ENCODE measurements at places on chromosomes 11 and 22.
A peak's percentile ranks its signal among the peaks of the same experiment; 100 is the strongest.

- DNase-seq: no peak
These were observed 17.1 kb downstream of the MPEG1 start for GRCh38 chr11:59195586-59195985.

DNA sequence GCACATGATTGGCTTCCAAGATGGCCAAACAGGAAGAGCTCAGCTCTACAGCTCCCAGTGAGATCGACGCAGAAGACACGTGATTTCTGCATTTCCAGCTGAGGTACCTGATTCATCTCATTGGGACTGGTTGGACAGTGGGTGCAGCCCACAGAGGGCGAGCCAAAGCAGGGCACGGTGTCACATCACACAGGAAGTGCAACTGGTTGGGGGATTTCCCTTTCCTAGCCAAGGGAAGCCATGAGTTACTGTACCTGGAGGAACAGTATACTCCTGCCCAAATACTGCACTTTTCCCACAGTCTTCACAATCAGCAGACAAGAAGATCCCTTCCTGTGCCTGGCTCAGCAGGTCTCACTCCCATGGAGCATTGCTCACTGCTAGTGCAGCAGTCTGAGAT is 131.2 kb downstream of the DLG2 start:
- DNase-seq: no peak

- no peak for DNase-seq
These were observed 451.9 kb downstream of the ETS1 start for GRCh38 chr11:128135451-128135850.

DNA sequence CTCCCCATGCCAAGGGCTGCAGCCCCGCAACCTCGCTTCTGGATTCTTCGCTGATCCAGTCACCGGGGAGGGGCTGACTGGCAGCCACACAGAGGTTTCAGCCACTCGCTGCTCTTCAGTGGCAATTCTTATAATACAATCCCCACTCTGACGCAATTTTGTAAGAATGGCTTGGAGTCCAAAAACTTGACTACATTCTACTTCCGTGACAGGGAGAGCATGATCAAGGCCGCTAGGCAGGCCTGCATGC is 14.9 kb downstream of the PPM1F start:
- no peak for DNase-seq

- DNase-seq: no peak
These were observed 1.2 kb upstream of the CXCR5 start for GRCh38 chr11:118882491-118882890.

- DNase-seq: no peak
These were observed 1176.4 kb downstream of the BRD1 start for GRCh38 chr22:48651036-48651890.

- no peak for DNase-seq
These were observed 14.7 kb downstream of the MPEG1 start for GRCh38 chr11:59197991-59198390.

GRCh38 chr11:8962841-8963240 is 1.4 kb downstream of the TMEM9B start:
- DNase-seq: no peak

GRCh38 chr11:129894278-129895125 is 876 bp downstream of the NFRKB start:
- DNase-seq: peak; percentile 1

DNA sequence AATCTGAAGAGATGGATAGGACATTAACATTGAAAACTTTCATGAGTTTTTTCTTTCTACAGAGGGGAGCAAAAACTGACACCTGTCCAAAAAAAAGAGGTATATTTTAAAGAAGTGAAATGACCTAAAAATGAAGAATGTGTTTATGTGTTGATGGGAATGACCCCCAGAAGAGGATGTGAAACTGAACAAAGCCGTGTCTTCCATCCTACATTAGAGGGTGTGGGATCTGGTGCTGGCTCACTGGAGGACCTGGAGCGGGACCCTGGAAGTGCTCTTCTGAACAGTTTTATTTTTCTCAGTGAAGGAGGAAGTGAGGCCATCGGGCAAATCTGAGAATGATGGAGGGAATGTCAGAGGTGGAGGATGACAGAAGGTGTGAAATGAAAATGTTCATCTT is 470.1 kb downstream of the NTM start:
- no peak for DNase-seq

DNA sequence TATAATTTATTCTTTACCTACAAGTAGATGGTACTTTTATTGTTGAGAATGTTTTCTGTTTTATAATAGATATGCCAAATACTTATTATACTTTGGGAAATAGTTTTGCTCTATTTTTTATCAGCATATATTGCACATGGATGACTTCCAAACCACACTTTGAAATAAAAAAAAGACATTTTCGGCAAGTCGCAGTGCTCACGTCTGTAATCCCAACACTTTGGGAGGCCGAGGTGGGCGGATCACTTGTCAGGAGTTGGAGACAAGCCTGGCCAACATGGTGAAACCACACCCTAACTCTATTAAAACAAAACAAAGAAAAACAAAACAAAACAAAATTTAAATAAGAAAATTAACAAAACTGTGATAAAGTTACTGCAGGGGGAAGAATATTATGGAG is 983.9 kb upstream of the CNTN5 start:
- DNase-seq: no peak

- no peak for DNase-seq
These were observed 45.8 kb downstream of the ELFN2 start for GRCh38 chr22:37381489-37381888.

DNA sequence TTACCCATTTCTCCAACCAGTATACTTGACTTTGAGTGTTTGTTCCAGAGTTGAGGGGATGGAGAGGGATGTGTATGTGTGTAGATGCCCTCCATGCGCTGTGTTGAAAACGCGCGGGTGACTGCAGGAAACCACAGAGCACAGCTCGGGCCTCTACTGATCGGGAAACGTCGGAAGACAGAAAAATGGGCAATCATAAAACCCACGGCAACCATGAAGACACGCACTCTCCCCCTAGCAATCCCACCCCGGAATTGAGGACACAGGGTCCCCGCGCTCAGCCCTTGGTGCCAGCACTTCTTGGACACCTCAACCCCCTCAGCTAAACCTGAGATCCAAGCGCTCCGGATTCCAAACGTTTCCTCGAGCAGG is 251 bp upstream of the UQCC3 start:
- no peak for DNase-seq

DNA sequence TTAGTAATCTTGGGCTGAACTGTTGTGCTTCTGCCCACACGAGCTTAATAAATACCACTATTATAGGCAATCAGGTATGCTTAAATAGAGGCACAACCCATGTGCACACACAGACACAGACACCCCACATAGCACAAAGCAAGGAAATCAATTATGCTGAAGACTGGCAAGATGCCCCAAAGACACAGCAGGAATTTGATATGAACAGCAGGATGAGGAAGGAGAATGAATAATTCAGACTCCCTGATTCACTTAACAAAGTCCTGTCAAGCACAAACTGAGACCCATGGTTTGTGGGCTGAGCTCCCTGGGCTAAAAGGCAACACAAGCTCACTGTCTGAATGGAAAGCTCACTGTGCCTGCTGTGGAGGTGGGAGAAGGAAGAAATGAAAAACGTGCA is 42.5 kb downstream of the RBFOX2 start:
- no peak for DNase-seq

GRCh38 chr11:102187416-102188151 is 77.3 kb downstream of the YAP1 start:
- DNase-seq: no peak

DNA sequence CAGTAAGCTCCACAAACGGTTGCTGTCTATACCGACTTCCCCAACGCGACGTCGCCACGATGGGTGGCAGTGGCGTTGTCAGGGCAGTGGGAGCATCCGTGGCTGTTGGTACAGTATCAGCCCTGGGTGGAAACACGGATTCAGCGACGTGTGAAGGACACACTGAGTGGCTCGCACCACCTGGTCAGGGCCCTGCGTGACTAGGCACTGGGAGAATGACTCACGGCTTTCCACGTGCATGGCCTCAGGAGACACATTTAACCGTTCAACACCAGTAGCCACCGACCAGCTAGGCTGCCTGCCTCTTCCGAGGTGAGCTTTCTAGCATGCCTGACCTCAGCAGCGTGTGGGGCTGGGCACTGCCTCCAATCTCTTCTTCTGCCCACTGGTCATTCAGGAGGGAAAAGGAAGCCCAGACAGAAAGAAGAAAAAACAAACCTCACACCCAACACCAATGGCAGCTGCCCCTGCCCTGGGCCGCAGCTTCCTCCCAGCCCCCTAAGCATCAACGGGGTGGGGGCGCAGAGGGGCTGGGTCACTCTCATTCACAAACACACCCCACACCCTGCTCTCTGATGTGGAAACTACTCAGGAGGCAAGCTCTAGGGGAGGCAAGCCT is 59.0 kb downstream of the MYH9 start:
- no peak for DNase-seq

DNA sequence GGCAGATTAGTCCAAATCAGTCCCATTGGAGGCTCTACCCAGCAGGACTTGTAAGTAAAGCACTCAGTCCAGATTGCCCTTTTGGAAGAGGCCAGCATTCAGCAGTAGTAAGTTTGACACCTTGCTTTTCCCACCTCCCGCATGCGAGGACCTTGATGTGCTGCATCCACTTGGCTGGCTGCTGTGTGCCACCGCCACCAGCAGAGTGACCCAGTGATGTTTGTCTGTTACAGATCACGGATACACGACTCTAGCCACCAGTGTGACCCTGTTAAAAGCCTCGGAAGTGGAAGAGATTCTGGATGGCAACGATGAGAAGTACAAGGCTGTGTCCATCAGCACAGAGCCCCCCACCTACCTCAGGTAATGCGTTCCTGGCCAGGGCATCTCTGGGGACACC is 6.6 kb downstream of the SMARCB1 start:
- no peak for DNase-seq

GRCh38 chr22:21719024-21719423 is 16.6 kb downstream of the YPEL1 start:
- no peak for DNase-seq

DNA sequence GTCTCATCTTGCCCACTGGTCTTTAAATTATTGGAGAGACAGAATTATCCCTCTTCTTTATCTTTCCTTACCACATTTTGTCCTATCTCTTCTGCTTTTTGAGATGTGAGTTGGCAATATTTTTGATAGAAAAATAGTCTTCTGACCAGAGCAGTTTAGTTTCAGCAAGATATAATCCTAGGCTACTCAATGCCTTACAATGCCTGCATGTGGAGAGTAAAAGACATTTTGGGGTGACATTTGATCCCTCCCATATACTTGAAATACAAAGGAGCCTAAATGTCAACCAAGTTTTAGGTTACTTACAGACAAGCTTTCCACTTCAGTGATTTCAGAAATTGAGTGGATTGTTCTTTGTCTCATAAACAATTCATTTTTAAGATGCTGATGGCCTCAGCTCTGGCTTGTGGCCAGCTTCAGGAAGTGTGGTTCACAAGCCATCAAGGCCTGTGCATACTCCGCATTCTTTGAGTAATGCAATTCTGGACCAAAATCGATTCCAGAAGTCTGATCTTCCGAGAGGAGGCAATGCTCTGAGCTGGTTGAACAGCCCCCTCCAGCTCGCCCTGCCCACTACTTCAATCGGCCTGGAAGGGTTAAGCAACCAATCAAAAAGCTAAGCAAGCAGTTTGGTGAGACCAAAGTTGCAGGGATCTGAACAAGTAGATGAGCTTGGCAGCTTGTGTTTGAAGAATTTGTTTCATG is 274.4 kb downstream of the BLID start:
- DNase-seq: no peak

DNA sequence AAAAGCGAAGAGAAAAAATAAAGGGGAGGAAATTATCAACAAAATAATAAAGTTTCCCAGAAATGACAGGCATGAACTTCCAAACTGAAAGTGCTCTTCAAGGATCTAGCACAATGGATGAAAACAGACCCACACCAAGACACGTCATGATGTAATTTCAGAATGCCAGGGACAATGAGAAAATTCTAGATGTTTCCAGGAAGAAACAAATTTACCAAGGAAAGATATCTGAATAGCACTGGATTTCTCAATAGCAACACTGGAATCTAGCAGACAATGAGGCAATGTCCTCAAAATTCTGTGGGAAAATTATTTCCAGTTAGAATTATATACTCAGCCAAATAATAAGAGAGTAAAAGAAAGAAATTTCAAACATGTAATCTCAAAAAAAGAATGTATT is 46.0 kb downstream of the DENND5A start:
- DNase-seq: no peak

DNA sequence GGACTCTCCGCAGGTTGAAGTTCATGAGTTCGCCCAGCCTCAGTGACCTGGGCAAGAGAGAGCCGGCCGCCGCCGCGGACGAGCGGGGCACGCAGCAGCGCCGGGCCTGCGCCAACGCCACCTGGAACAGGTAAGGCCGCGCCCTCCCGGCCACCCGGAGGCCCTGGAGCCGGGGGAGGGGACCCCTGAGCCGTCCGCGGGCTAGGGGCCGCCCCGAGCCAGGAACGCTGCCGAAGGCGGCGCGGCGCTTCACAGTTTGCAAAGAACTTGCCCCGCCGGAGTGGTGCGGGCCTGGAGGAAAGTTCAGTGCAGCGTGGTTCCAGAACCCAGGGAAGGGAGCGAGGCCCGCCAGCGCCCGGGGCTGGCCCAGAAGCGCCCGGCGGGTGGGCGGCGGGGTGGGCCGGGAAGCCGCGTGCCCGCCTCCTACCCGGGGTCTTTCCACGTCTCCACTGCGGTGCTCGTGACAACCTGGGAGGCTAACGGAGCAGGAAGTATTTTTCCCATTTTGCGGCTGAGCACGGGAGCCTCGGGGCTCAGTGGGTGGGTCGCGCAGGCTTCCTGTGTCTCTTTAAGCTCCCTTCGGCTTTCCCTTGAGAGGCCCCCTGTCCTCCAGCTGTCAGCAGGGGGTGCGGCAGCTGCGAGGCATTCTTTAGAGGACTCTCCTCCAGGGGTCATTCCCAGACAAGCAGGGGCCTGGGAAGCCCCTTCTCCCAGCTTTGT is 635 bp downstream of the PRR5 start:
- DNase-seq: no peak

DNA sequence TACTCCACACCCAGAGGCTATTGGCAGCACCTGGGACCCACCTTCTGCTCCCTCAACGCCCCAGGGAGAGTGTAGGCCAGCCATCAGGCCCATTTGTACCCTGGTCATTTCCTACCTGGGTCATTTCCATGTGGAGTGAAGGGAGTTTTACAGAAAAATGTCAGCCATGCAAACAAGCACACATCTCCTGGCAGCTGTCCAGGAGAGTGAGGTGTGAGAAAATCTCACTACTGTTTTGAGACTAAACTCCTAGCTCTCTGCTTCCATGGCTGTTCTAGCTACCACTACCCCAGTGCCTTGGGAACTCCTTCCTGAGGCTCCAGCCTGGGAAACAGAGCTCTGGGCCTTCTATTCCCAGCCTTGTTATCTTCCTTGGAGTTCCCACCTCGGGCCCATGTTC is 2.8 kb upstream of the TMPRSS13 start:
- DNase-seq: no peak
